ENCODE measurements at places on chromosomes 2 and 18. TPM values are rescaled to one million over a fixed set of nuclear protein-coding genes. Genes with fewer than 3 reads are reported as not detected.
A peak's percentile ranks its signal among the peaks of the same experiment; 100 is the strongest.

DNA sequence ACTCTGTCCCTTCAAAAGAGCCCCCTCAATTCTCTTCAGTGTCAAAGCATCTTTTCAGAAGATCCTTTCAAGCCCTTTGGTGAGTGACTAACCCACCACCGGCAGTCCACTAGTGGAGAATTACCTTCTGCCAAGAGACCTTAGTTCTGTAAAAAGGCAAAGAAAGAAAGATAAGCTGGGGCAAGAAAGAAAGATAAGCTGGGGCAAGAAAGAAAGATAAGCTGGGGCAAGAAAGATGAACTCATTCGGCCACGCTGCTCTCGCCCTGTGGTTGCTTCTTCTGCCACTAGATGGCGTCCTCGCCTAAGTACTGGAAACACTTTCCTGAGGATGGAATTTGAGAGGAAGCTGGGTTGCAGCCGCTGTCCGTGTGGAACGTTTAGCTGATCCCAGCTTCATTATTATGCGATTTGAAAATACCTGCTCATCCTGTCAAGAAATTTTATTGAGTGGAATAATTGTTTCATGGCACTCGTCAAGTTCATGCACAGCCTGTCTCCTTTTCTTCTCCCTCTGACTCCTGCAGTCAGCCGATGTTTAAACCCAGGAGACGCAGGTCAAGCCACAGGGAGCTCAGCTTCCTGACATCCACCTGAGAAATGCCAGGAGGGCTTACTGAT lies 17.3 kb upstream of the ANXA4 start:
- peak; percentile 59 for DNase-seq

The RAB31 gene
- 27.1 TPM for polyA plus RNA-seq

DNA sequence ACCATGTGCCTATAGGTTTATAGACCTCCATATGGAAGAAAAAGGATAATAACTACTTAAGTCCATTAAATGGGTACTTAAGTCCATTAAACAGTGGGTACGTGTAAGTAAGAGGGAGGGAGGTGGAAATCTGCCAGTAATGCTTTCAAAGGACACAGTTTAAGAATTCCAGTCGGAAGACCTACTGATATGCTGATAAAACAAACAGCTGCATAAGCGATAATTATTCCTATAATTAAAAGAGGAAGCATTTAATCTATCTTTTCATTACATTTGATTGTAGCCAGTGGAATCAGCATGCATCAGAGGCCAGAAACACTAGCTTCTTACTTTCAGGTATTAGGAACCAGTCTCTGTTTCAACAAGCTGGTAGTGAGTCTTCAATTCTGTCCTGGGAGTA lies 96.4 kb upstream of the DDX18 start:
- DNase-seq: no peak

The LCT gene
- polyA plus RNA-seq: not detected

DNA sequence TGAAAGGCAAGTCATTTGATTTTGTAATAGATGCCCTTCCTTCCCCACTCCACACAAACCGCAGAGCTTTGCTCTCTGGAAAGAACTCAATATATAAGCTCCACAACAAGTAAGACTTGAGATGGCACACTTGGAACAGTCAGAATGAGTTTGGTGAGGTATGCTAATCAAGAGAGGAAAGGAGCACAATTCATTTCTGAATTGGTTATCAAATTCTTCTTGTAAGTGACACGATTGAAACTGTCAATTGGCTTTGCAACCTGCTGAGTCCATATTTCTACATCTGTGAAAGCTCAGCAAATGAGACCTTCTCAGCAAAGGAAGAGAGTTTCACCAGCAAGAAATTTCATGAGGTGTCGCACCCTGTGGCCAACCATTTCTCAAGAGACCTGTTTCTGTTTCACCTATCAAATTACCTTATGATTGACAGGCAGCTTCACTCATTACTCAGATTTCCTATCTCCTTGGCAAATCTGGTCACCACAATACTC lies 19.1 kb downstream of the CTLA4 start:
- no peak for DNase-seq

The ALPG gene
- polyA plus RNA-seq: not detected

- DNase-seq: no peak
These were observed 126.4 kb downstream of the MAP4K4 start for GRCh38 chr2:101823859-101824258.

DNA sequence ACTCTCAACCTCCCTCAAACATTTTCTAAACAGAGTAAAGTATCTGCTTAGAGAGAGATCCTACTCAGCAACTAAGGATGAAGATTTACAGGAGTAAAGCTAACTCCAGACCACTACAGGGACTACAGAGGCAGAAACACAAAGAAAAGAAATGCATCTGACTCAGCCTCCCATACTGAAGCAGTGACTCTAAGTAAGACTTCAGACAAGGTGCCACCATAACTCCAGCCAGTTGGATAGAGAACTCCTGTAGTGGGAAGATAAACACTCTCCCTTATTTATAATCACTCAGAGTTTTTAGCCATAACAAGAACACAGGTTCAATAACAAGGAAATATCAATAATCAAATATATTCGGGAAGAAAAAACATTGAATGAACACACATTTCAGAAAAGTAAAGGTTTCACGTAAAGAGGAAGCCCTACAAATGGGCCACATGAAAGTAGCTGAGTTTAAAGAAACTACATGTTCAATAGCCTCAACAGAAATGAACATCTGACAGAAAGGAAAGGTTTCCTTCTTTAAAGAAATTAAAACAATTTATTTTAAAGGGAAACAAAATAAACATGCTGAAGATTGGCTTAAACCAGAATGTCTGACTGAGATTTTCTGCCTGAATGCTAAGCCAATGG lies 519.9 kb downstream of the KCNJ3 start:
- DNase-seq: no peak

GRCh38 chr2:221527776-221528309 lies 44.3 kb downstream of the EPHA4 start:
- DNase-seq: no peak

The FOXD4L1 gene
- polyA plus RNA-seq: 1.6 TPM

DNA sequence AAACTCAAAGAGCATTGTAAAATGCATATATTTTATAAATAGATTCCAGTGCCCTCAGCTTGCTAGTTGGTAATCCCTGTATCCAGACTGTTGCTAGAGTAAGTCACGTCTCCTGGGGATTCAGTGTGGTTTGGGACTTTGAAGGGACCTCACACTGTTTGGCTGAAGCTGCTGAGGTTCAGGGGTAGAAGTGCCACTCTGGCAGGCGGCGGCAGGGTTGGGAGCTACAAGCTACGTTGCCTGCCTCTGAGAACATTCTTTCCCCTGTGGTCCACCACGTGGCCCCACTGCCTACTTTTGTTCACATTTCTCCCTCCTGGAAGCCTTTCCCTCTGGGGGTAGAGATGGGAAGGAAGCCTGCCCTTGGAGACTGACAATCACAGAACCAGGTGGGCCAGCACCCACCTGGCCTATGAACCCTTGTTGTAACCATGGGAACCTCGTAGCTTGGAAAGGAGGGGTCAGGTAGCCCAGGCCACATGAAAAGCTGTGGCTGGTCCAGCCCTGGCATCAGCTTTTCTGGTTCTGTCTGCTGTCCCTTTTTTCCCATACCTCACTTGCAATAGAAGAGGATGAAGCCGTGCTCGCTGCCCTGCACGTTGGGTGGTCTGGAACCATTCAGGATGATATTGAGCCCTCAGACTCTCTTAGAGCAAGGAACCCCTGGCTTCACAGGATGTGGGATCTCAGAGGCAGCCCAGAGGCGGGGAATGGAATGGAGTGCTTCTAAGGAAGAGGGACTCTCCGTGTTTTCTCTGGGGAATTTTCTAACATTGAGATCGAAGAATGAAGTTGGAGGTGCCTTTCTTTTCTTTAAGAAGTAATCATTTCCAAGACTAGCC lies 2.9 kb downstream of the RNF144A start:
- no peak for DNase-seq

DNA sequence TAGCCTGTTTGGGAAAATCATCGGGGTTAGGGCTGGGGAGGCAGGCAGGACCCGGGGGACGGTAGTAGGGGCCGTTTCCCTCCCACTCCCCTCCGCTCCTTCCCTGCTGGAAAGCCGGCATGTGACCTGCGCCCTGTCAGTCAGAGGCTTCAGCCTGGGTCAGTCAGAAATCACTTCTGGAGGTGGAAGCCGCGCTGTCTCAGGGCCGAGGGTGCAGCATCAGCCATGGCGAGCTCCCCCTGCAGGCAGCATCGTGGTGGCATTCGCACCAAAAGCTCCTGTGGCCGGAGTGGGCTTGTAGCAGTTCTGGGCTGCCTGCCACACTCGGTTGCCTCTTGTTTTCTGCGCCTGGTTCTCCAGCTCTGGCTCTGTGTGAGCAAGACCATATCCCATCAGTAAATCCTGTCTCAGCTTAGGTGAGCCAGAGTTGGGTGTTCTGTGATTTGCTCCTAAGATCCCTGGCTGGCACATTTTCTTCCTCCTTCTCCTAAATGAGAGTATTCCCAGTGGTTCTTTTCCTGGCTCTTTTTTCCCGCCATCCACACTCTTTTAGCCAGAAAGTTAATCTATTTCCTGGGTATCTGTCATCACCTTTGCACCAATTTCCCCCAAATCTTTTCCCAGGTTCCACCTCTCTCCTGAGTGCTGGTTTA lies 123.9 kb upstream of the CD302 start:
- DNase-seq: no peak

The LBX2 gene
- polyA plus RNA-seq: 1.2 TPM

- DNase-seq: no peak
These were observed 41.5 kb upstream of the PUM2 start for GRCh38 chr2:20391951-20392699.

- no peak for DNase-seq
These were observed 28.2 kb downstream of the TOGARAM2 start for GRCh38 chr2:29009270-29009669.

GRCh38 chr2:60533101-60534051 lies 20.1 kb downstream of the BCL11A start:
- DNase-seq: no peak

DNA sequence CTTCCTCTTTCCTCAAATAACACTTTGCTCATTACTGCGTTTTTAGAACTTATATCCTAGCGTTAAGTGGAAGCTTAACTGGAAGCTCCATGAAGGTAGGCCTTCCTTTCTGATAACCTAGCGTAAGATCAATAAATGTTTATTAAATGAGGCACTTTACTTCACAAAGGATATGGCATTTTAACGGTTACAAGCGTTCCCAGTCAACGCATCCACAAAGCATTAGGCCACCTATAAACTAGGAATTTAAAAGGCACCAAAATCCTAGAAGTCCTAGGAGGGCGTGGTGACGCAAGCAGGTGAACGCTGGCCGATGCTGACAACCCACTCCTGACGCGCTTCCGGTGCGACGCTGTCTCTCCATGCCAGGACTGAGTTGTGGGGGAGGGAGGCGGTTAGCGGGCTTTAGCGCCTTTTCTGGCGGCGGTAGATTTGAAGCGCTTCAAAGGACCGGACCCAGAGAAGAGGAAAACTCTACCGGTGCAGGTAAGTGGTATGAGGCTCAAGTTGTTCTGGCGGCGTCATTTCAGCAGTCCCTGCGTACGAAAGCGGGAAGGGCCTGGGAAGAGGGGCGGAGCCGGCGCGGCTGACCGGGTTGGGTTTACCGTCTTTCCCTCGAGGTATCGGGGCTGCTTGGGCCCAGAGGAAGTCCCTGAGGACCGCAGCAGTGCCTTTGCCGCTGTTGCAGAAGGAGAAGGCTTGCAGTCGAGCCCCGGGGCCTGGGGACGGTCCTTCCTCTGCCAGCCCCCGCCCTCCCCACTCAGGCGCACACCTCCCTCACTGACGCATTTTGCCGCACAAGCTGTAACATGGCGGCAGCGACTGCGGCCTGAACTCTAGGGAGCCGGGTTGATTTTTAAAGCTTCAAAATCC lies at the start of gene PPIG:
PPIG (plus strand) TSS at position 347 of the 873 bp plus-strand sequence. CDS start 19,691 bp downstream, outside the sequence.
- peak; percentile 80 for DNase-seq

The RGPD3 gene
- polyA plus RNA-seq: 0.08 TPM

GRCh38 chr2:61439241-61440002 lies 31.5 kb downstream of the USP34 start:
- DNase-seq: no peak

DNA sequence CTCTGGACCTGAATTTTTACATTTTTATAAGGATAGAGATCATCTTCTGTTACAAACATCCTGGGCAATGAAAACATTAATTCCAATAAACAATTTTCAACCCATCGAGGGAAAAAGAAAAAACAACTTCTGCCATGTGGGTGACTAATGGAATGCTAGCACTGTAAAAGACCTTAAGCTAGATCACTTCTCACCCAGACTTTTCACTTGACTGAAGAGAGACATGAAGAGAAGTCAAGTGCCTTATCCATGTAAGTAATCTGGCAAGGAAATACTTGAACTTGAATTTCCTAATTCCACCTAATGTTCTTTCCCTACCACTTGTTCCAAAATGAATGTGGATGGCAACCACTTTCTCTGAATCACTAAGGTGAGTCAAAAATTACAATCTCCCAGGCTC lies 98.3 kb upstream of the ACVR1C start:
- no peak for DNase-seq

The DRC1 gene
- polyA plus RNA-seq: 0.16 TPM

The GKN1 gene
- not detected for polyA plus RNA-seq

- DNase-seq: no peak
These were observed 31.9 kb downstream of the ABHD3 start for GRCh38 chr18:21672521-21673267.

DNA sequence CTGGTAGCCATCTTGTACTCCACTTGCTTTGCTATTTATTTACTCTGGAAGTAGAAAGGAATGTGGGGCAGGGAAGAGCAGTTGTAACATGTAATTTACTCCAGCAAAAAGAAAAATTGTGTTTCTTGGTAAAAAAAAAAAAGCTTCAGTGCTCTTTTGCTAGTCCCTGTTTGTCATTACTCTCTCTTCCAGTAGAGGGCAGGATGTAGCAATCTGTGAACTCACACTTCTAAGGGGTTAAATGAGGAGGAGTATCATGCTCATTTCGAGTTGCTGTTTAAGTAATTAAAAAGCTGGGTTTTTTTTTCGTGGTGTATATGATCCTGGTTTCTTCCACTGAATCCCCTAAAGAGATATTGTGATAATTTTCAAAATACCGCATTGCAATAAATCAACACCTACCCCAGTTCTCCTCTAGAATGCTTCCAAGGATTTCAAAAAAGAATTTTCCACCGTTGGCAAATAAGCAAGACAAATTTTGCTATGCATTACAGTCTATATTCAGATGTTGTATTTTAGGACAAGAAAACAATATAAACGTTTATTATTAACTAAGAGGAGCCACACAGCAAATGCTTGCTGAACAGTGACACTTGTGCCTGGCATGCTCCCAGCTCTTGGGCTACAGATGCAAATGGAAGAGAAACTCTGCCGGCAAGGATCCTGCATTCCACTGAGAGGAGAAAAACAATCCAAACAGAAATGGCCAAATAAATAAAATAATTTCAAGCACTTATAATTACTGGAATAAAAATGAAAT lies 261.6 kb downstream of the ASXL3 start:
- peak; percentile 65 for DNase-seq

GRCh38 chr2:176164611-176165369 lies 7.7 kb downstream of the HOXD3 start:
- DNase-seq: no peak

- DNase-seq: no peak
These were observed 34.5 kb downstream of the RAB31 start for GRCh38 chr18:9742524-9743131.

GRCh38 chr2:99777656-99778290 lies 288.0 kb upstream of the REV1 start:
- no peak for DNase-seq

The CGREF1 gene
- polyA plus RNA-seq: 1.0 TPM

The RTTN gene
- polyA plus RNA-seq: 11.9 TPM
